CD4-positive, alpha-beta T cell (primary cell): ENCODE measurements at places on chromosomes 7 and 10.

DNA sequence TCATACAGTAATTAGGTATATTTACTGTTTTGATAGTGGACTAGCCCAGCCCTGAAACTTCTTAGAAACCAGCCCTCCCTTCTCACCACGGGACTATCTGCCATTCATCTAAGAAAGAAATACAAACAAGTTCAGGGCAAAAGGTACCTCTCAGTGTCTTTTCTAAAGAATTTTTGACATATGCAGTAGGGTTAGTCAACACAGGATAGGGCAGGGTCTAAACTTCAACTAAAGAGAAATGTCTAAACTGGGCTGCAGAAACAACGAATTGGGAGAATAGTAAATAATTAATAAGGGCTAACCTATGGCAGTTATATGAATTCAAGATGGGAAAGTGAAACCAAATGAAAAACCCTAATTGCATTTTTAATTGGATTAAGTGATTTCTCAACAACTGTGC is 496.6 kb downstream of the INHBA start:
- DNase-seq = no peak

DNA sequence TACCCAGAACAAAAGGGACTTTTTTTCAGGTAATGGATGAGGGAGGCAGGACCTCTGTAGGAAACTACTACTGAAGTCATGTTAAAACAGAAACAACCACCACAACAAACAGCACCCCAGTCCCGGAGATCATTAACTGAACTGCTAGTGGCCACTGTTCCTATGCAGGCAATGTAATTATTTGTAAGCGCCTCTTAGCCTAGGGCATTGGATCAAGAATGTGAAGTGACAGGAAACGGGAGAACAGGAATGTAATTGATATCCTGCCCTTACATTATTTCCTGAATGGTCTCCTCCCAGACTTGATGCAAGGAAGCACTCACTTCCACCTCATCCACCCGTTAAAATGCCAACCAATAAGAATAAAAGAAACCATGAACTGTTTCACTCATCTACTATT is 16.7 kb upstream of the GAD2 start:
- DNase-seq = no peak

DNA sequence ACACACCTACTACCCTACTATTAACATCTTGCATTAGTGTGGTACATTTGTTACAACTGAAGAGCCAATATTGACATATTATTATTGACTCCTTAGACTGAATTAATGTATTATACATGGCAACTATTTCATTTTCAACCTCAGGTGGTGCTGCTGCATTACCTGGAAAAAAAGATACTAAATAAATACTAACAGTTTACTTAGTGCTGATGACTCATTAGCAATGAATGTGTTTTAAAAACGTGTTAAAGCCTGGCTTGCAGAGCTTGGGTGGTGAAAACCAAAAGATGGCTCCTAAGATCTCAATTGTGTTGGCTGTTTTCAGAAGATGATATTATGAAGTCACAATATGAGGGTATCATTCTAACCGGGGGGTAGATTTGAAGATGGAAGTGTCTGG is 34.8 kb downstream of the CFAP43 start:
- DNase-seq = no peak

DNA sequence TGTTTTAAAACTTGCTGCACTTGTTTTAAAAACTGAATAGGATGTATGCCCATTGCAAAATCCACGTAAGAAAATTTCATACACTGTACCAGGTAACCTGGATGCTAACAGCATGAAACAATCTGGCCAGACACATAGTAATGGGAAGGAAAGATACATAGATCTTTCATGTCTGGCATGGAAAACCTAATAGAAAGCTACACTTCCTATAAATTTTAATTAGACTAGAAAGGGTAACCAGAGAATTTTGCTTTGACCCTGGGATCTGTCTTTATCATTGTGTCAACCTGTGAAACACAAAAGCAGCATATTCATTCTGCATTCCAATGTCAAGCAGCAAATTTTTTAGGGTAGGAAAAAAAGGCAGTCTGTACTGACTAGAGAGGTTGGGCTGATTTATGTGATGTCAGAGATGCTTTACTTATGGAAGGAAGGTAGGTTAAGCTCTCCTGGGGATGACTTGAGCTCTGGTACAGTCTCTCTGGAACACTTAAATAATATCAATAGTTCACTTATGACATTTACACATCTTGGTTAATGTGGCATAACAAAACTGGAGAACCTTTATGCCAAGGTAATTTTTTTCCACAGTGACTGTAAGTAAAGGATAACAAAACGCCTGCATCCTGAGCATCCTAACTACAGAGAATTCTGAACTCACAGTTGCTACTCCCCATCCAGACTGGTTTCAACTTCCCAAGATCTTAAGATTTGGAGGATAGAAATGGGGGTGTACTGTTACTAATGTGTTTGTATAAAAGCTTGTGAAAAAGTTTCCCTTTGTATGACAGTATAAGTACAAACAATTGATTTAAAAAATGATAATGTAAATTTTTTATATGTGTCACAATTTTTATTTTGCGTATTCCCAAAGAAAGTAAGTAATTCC is 44.7 kb downstream of the DOCK4 start:
- no peak for DNase-seq

DNA sequence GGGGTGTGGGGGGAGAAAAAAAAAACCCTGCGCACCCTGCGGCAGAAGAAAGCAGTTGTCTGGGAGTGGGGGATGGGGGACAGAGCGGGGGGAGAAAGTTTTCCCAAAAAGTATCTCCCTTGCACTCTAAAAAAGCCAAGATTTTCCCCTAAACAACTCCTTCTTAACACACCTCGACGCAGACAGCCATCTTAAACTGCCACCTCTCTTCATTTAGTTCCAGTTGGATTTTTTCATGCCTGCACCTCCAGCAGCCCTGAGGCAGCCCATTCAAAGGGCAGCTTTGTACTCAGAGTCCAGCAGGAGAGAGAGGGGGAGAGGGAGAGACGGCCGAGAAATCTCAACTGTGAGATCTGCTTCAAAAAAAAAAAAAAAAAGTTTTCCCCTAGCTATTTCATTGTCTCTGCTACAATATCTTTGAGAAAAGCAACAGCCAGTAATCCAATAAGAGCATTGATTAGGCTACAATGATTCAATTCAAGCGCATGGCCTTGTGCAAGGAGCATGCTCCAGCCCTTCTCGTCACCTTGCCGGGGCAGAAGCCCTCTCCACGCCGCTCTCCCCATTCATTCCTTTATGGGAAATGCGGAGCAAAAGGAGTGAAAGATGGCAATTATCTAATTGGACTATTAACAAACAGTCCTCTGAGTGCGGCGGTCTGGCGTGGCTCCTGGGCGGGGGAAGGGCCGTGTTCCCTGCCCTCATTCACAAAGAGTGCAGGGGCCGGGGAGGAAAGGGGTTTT is 939 bp upstream of the VAX1 start:
- no peak for DNase-seq

DNA sequence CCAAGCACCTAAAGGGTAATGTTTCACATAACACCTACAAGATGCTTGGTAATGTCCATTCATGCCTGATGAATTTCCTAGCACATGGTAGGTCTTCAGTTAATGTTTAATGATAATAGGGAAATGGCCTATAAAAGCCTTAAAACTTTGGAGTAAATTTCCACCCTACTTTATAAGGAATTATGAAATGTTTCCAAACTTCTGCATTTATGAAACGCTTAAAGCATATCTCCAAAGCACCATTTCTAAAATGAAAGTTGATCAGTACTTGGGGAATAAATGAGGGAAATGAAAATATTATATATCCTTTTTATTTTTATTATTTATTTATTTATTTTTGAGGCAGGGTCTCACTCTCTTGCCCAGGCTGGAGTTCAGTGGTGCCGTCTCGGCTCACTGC is 51.8 kb downstream of the INPP5F start:
- no peak for DNase-seq

GRCh38 chr7:124912972-124913371 is 16.7 kb downstream of the POT1 start:
- no peak for DNase-seq

DNA sequence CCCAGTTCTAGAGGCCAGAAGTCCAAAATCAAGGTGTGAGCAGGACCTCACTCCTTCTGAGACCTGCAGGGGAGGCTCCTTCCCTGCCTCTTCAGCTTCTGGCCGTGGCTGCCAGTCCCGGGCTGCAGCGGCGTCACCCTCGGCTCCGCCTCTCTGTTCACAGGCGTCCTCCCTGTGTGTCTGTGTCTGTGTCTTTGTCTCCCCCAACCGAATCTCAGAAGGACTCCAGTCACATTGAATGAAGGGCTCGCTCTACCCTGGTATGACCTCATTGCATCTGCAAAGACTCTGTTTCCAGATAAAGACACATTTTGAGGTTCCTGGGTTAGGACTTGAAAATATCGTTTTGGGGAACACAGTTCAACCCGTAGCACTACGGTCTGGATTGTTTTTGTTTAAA is 33.1 kb upstream of the GALNT11 start:
- peak; percentile 55 for DNase-seq

- no peak for DNase-seq
Observed at GRCh38 chr10:5971886-5972285, 5.5 kb downstream of the IL15RA start.

- DNase-seq = no peak
Observed at GRCh38 chr7:143439866-143440265, 3.4 kb upstream of the TAS2R60 start.

DNA sequence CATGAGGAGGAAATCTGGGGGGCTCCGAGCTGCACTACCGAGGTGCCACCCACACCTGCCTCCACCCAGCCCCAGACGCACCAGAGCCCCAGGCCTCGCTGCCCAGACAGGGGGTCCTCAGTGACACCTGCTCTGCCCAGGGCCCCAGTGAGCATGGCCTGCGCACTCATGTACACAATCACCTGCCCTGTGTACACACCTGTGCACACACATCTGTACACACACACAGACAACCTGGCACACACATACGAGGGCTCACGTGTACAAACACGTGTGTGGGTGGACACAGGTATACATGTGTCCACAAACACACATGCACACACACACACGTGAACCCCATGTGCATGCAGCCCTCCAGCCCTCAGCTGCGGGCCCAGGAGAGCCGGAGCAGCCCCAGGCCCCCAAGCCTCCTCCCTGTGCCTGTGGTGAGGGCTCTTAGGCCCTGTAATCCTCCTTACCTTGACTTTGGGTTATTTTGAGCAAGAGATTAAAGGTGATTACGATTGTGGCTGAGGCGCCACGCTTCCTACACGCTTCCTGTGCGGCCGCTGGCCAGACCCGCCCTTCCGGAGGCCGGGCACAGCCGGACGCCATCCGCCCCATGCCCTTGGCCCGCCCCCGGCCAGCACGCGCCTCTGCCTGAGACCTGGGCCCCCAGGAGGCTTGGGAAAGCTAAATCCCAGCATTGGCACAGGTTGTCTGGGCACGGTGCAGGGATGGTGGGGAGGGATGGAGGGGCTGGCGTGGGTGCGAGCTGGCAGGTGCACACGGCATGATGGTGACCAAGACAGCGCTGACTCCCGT is 71.9 kb downstream of the ELFN1 start:
- no peak for DNase-seq

DNA sequence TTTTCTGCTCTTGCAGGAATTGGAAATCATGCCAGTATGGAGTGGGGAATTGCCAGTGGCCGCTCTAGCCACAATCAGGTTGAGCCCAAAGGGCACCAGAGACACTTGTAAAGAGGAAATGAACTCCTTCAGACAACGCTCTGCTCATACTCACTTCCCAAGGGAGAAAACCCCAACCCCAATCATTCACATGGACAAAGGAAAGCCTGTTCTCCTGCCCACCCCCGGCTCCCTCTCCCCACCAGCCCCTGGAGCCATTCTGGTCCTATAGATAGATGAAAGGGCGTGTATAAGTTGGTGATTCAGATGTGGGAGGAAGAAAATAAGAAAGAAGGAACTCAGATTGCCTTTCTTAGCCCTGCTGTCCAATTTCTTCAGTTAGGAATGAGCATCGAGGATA is 57.4 kb downstream of the GFRA1 start:
- no peak for DNase-seq

DNA sequence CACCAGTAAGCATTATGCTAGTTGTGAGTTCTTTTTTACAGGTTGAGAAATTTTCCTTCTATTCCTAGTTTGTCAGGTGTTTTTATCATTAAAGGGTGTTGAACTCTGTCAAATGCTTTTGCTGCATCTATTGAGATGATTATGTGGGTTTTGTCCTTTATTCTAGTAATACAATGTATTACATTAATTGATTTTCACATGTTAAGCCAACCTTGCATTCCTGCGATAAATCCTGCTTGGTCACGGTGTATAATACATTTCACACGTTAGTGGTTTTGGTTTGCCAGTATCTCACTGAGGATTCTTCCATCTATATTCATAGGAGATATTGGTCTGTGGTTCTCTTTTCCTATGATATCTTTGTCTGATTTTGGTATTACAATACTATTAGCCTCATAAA is 136.0 kb downstream of the UBE2H start:
- DNase-seq = no peak

GRCh38 chr10:93254180-93254853 is 180.6 kb downstream of the CYP26A1 start:
- DNase-seq = no peak

GRCh38 chr7:140517546-140518369 is 38.5 kb upstream of the MKRN1 start:
- DNase-seq = peak; percentile 66

DNA sequence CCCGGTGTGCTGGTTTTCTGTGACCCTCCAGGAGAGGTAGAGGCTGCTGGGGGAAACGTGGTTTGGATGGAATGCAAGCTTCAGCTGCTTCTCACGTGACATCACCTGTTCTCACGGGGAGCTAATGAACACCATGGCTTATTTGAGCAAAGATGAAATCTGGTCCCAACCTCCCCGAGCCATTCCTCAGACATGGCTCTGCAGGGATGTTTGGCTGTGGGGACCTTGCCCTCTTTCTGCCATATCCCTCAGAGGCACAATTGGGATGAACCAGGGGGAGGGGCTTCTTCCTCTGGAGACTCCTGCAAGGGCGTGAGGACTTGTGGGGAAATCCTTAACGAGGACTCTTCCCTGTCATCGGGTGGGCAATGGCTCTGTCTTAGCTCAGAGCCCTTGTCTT is 236.8 kb downstream of the TCERG1L start:
- no peak for DNase-seq

DNA sequence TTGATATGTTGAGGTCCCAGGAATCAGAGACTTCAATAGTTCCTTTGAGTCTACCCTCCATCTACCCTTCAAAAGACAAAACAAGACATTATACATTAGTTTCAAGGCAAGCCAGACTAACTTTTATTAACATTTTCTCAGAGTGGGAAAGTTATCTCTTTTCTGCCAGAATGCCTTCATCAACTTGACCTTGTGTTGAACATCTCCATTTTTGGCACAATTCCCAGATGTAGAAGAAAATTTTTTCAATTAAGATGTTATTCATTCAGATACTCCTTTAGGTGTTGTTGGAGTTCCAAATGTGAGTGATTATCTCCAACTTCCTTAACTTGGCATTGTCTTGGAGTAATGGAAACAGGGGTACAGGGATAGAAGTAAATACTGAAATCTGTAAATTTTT is 59.1 kb downstream of the NRF1 start:
- DNase-seq = no peak
